ENCODE measurements at places on chromosomes 11 and 22.

- no peak for DNase-seq
Measured at GRCh38 chr11:29214833-29215232, 802.0 kb downstream of the KCNA4 start.

- no peak for DNase-seq
Measured at GRCh38 chr11:69726481-69726880, 22.7 kb upstream of the FGF19 start.

DNA sequence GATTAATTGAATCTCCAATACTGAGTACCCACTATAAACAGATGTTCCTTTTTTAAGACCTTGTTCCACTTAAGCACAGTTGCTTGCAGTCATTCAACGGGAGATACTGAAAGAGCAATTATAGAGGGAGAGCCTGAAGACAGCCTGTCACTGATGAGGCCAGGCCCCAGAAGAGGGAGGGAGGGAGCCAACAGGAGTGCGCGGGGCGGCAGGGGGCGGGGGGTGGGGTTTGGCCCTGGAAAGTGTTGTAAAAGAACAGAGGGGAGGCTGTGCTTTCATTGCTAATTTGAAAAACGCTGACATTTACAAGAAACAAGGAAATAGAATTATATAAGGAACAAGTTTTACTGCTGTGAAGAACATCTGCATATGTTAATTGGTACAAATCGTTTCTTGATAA is 53.1 kb downstream of the MAP6 start:
- DNase-seq, result no peak

DNA sequence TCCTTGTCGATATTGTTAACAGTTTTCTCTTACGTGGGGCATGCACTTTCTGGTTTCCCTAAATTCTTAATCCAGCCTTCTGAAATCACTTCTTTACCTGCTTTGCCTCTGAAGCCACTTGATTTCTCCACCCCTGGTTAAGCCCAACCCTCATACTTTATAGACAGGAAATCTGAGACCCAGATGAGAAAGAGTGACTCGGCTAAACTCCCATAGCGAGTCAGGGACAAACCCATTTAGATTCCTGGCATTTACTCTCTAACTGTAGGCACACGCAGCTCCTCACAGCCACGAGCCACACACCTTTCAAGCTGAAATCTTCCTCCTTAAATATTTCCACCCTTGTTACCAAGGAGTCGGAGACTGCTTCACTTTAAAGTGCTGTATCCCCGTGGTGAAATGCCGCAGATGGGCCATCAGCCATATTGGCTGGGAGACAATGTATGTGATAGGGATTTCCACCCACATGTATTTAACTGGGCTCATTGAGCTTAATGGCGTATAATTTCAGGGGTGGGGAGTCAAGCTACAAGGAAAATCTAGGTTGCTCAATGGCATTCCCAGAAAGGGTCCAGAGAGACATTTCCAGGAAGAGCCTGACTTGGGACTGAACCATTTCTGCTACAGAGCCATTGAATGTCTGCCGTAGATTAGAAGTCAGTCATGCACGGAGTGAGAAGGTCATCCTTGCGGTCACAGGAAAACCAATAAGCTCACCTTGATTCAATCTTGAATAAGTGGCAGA is 49.9 kb upstream of the GRK3 start:
- DNase-seq, result no peak

DNA sequence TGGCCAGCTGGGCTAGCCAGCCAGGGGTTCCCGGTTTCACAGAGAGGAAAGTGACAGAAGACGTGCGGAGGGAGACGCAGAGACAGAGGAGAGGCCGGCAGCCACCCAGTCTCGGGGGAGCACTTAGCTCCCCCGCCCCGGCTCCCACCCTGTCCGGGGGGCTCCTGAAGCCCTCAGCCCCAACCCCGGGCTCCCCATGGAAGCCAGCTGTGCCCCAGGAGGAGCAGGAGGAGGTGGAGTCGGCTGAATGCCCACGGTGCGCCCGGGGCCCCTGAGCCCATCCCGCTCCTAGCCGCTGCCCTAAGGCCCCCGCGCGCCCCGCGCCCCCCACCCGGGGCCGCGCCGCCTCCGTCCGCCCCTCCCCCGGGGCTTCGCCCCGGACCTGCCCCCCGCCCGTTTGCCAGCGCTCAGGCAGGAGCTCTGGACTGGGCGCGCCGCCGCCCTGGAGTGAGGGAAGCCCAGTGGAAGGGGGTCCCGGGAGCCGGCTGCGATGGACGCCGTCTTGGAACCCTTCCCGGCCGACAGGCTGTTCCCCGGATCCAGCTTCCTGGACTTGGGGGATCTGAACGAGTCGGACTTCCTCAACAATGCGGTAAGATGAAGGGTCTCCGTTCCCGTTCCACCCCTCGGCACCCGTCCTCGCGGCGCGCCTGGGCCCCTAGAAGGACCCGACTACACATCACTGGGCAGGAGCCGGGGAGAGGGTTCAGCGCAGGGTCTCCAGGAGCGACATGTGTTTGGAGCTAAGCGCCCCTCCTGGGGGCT is at the start of gene CREB3L1:
TSS of gene CREB3L1 (plus strand) at position 41 of the 765 bp plus-strand sequence. CDS start at position 491, 450 bp downstream.
- DNase-seq, result no peak

GRCh38 chr11:82631722-82632630 is 101.7 kb downstream of the FAM181B start:
- no peak for DNase-seq

- no peak for DNase-seq
Measured at GRCh38 chr22:45597460-45598192, 74.0 kb upstream of the ATXN10 start.

DNA sequence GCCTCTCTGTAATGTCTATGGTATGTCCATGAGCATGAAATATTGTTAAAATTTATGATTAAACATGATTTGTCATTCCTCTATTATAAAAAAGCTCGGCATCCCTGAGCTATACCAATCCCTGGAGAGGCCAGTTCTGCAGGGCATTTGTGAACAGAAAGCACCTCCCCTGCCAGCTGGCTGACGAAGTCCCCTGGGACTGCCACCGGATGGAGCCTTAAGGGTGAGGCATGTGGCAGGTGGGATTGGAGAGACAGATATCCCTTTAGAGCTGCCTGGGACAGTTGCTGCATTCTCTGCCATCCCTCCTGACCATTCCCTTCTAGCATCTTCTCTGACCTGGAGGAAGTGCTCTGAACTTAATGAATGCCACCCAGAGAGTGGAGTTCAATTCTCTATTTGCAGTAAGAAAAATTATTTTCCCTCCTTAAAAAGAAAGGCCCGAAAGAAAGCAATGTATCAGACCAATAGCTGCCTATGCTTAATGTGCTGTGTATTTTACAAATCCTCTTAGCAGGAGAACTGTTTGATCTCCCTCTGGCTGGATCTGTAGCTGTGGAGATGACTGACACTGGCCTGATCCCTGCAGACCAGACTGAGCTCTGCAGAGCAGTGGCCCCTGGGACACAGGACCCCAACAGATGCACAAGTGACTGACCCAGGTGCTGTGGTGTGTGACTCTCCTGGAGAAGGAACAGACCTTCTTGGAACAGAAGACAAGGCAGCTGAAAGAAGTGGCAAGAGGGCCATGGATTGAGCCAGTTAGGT is 219.0 kb upstream of the NAV2 start:
- DNase-seq, result no peak

GRCh38 chr11:2694495-2694894 is 5.3 kb downstream of the KCNQ1OT1 start:
- DNase-seq, result no peak
